ENCODE measurements at places on chromosomes 11 and 22. TPM values are rescaled to one million over a fixed set of nuclear protein-coding genes. Genes with fewer than 3 reads are reported as not detected.

TMEM45B gene
- total RNA-seq = not detected

KRTAP5-4 gene
- not detected for total RNA-seq

OOSP2 gene
- not detected for total RNA-seq

OR51Q1 gene
- total RNA-seq = not detected

E2F8 gene
- total RNA-seq = not detected

LMNTD2 gene
- total RNA-seq = 0.28 TPM

RPL27A gene
- 1,355 TPM for total RNA-seq

MMP27 gene
- not detected for total RNA-seq

FAM180B gene
- total RNA-seq = 0.09 TPM

RASL10A gene
- total RNA-seq = not detected

SYT9 gene
- not detected for total RNA-seq

IL18 gene
- 5.8 TPM for total RNA-seq

XKR3 gene
- total RNA-seq = not detected

VSIG10L2 gene
- total RNA-seq = 0.14 TPM

CASP5 gene
- 0.14 TPM for total RNA-seq

OR52N4 gene
- total RNA-seq = not detected

C22orf31 gene
- 0.14 TPM for total RNA-seq

PRRG4 gene
- total RNA-seq = under 0.01 TPM

ACAD8 gene
- 16.9 TPM for total RNA-seq
